Activated CD8-positive, alpha-beta T cell treated with anti-CD3 and anti-CD28 coated beads, Interleukin-2, amount 10 ng/mL, durations not matched to agents 7 days and 5 days (primary cell): ENCODE measurements at places on chromosomes 4 and X.

GRCh38 chr4:76733068-76733771 is 164.7 kb downstream of the SOWAHB start:
- H3K27ac ChIP-seq = no peak overlapping the region
- H3K4me3 ChIP-seq = no peak overlapping the region
- no peak for DNase-seq
- peaks cover 13% of the 10 kb centered on the region for H3K27me3 ChIP-seq

DNA sequence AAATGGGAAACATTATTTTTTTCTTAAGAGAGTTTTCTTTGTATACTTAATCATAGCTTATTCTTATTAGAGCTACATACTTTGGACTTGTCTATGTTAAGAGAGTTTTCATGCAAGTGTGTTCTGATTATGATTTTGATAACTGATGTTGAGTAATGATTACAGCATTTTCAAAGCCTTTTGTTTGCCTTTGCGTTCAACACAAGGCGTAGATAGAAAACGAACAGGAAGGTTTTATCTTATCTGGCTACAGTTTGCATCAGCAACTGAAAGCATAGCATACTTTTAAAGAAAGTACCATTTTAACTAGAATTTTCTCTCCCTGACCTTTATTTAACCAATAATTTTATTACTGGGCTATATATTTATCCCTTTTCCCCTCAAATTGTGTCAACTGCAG is 51.6 kb upstream of the PDLIM5 start:
- no peak overlapping the region for H3K4me3 ChIP-seq
- H3K27me3 ChIP-seq = peaks cover 3% of the 10 kb centered on the region
- H3K4me1 ChIP-seq = no peaks in the 10 kb centered on the region
- no peak for DNase-seq

DNA sequence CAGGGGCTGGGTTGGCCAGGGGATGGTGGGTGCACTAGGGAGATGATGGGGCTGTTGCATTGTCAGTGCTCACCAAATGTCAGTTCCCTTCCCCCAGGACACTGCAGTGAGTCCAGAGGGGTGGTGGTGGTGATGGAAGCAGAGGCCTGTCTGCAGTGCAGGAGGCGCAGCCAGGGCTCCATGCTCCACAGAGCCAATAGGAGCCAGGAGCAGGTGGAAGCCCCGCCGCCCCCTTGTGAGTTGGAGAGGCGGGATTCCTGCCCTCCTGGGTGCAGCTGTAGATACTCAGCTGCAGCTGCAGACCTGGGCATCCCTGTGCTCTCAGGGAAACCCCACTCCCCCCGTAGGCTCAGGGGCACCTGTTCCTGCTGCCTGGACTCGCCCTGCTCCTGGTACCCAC is 284.7 kb downstream of the EVC2 start:
- H3K27ac ChIP-seq = no peak overlapping the region
- H3K27me3 ChIP-seq = no peaks in the 10 kb centered on the region
- no peaks in the 10 kb centered on the region for H3K36me3 ChIP-seq
- H3K4me1 ChIP-seq = no peaks in the 10 kb centered on the region
- no peak for DNase-seq

- DNase-seq = no peak
- peak overlapping the region; percentile 27 for H3K4me3 ChIP-seq
- H3K27ac ChIP-seq = peak overlapping the region; percentile 57
- peaks cover 15% of the 10 kb centered on the region for H3K27me3 ChIP-seq
Measured at GRCh38 chr4:183321516-183321915, 710 bp downstream of the CLDN24 start.

DNA sequence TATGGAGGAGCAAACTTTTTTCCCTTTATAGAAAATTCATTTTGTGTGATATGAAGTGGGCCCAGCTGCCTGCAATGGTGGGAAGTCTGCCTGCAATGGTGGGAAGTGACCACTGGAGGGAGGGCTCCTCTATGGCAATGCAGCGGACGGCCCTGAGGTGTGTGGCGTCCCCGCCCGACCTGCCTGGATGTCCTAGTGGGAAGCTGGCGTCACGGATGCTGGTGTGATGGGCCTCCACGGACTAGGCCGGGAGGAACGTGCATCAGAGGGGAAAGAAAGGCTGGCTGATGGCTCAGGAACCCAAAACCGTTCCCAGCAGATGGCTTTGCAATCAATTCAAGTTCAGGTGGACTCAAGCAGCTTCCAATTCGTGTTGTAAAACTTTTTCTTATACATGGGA is 177.9 kb downstream of the AFAP1 start:
- DNase-seq = peak; percentile 66
- H3K4me1 ChIP-seq = peaks cover 42% of the 10 kb centered on the region
- H3K27ac ChIP-seq = peak overlapping the region; percentile 43
- no peak overlapping the region for H3K4me3 ChIP-seq
- no peaks in the 10 kb centered on the region for H3K27me3 ChIP-seq
- H3K36me3 ChIP-seq = no peaks in the 10 kb centered on the region

DNA sequence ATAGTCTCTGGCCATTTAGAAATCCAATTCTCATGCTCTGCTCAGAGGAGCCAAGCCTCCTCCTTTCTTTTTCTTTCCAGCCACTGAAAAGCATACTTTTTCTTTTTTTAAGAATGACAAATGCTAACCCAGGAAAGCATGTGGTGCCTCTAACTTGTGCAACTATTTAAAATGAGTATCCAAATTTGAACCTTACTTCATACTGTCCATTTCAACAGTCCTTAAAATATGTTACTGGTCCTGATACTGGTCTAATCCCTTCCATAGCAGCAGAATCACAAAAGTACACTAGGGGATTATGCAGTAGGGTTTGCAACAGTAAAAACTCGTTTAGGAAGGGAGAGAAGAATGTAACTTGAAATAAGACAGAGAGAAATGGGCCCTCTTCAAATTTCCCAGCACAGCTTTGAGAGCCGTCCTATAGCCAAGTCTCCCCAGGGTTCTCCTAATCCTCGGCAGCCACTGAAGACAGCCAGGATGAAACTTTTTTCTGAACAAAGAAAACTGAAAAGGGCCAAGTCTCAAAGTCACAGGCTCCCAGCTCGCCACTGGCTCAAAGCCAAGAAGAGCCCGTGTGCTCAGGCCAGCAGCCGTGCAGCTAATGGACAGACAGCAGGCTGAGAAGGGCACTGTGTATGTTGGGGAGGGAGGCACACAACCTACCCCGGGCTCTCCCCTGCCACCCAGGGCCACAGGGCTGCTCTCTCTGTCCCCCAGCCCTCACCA is 39.5 kb downstream of the GPC4 start:
- H3K4me1 ChIP-seq = no peaks in the 10 kb centered on the region
- no peaks in the 10 kb centered on the region for H3K36me3 ChIP-seq
- DNase-seq = no peak
- H3K27ac ChIP-seq = no peak overlapping the region
- no peak overlapping the region for H3K4me3 ChIP-seq

- H3K27ac ChIP-seq = no peak overlapping the region
- H3K36me3 ChIP-seq = no peaks in the 10 kb centered on the region
- no peak overlapping the region for H3K4me3 ChIP-seq
- no peaks in the 10 kb centered on the region for H3K4me1 ChIP-seq
Measured at GRCh38 chr4:8152865-8153257, 5.8 kb downstream of the ABLIM2 start.

GRCh38 chrX:21974011-21974385 is 33.5 kb downstream of the SMS start:
- H3K36me3 ChIP-seq = peaks cover 45% of the 10 kb centered on the region
- DNase-seq = no peak
- H3K4me3 ChIP-seq = peak overlapping the region; percentile 68
- no peaks in the 10 kb centered on the region for H3K27me3 ChIP-seq

DNA sequence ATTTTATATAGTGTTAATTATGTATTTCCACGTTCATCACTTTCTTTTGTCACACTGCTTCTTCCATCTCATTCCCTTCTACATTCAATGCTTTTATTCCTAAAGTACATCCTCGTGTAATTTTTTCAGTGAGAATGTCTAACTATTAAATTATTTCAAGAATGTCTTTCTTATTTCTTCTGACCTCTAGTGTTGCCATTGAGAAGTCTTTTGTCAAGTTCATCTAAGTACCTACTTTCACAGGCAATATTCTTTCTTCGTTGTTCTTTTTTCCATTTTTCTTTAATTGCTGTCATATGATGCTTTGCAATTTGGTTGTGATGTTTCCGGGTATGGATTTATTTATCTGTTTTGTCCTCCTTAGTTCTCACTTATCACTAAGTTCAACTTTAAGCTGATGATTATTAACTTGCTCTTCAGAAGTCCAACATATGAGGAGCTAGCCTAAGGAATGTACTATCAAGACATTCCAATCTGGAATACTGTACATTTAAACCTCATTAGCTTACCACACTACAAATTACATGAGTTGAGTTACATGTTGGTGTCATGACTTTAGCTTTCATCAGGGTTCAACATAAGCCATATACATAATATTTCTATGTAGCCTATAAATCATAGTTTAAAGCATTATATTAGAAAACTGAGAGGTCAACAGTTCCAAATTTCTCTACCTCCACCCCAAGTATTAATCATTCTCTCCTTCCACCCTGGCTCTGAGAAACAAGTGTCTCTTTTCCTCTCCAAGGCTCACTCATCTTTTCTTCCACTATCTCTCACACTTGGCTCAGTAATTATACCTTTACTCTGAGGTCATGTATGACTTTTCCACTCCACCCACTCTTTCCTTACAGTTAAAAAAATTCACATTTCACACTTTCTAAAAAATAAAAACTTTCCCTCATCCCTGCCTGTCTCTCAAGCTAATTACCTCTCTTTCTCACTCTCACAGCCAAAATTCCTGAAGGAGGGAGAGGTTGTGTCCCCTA is 81.5 kb downstream of the COX18 start:
- H3K4me3 ChIP-seq = no peak overlapping the region
- no peak overlapping the region for H3K27ac ChIP-seq
- no peaks in the 10 kb centered on the region for H3K4me1 ChIP-seq
- DNase-seq = no peak

DNA sequence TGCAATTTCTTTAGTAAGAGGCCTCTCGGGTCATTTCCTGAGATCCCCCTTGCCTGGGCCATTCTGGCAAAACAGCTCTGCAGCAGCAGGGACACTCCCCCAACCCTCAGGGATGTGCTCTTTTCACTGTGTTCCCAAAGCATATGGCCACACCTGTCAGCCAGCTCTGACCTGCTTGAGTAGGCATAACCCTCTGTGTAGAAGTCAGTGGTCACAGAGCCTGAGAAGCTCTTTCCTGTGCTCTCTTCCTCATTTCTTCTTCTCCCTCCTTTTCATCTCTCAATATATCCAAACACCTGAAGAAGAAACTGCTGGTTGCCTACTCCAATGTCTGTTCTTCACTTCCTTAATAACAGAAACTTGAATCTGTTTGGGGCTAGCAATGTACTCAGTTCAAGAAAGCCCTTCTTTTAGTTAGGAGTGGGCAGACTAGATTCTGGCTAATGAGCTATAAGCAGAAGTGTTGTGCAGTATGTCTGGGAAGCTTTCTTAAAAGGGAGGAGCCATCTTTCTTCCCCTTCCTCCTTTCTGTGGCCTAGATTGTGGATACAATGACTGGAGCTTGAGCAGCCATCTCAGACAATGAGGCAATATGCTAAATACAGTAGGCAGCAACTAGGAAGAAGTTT is 73.3 kb downstream of the PRPS1 start:
- no peak for DNase-seq
- no peaks in the 10 kb centered on the region for H3K27me3 ChIP-seq
- H3K4me1 ChIP-seq = peaks cover 12% of the 10 kb centered on the region
- H3K36me3 ChIP-seq = no peaks in the 10 kb centered on the region
- no peak overlapping the region for H3K4me3 ChIP-seq

DNA sequence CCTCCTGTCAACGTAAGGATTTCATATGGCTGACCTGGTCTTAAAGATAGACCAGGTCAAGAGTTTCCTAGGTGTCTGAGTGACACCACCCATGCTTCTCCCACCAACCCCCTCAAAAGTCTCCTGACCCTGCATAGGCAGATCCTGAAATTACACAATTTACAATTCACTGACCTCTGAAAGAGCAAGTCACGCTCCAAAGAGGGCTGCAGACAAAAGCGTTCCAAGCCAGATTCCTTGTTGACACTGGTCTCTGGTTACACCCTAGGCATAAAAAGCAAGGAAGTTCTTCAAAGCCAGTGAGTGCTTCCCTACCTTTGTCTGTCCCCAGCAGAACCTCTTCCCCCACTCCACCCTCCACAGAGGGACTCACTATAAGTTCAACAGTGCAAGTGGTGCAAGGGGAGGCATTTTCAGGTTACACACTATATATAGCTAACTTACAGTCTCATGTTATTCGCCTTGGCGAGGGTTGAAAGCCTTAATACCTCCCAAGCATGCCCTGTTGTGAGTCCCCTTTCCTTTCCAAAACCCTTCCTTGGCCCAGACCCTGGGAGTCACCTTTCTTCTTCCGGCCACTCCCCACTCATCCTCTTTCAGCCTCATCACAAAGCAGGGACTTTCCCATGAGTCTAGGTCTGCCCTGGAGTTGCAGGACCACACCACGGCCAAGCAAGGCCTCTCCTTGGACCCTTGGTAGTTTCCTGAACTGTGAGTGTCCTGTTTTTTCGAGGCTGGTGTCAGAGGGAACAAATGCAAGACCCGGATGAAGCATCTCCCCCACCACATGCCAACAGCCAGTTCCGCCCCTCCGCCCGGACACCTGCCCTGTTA is 58.0 kb upstream of the KLF3 start:
- H3K4me1 ChIP-seq = peaks cover 26% of the 10 kb centered on the region
- H3K27me3 ChIP-seq = peaks cover 4% of the 10 kb centered on the region
- H3K27ac ChIP-seq = peak overlapping the region; percentile 27
- no peaks in the 10 kb centered on the region for H3K36me3 ChIP-seq

DNA sequence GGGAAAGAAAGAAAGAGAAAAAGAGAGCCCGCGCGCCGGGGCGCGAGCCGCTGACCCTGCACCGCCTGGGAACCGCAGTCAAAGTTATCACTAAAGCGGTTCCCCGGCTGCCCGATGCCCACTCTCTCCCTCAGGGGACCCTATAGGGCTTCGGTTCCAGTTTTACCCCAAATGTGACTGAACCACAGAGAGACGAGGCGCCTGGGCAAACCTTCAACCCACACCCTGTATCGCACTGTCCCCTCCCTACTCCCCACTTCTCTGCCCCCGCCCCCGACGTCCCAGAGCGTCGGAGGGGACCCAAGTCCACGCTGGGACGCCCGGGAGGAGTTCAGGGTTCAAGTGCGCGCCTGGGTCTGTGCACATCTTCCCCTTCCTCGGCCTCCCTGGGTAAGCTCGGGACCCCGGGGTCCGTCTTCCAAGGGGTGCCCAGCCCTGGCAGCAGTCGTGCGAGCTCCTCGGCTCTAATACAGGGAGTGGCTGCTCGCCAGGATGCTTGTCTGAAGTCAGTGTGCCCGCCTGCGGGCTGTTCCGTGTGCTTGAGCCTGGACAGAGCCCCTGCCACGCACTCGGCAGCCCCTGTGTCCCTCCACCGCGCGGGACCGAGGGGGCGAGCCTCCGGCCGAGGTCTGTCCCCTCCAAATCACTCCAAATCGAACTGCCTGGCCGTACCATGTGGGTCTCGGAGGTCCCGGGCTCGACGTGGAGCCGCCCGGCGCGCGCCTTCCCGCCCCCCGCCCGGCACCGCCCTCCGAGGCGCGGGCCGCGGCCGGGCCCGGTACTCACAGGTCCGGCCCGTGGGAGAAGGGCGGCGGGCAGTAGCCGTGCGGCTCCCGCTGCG is 960 bp downstream of the TRPC3 start:
- no peaks in the 10 kb centered on the region for H3K36me3 ChIP-seq
- H3K27ac ChIP-seq = no peak overlapping the region
- H3K27me3 ChIP-seq = peaks cover 47% of the 10 kb centered on the region
- peak; percentile 33 for DNase-seq
- peak overlapping the region; percentile 85 for H3K4me3 ChIP-seq
